ENCODE measurements at places on chromosomes 7 and 10. TPM values are rescaled to one million over a fixed set of nuclear protein-coding genes. Genes with fewer than 3 reads are reported as not detected.

The HOXA4 gene
- total RNA-seq: 0.31 TPM

GRCh38 chr7:107856806-107857540 is 34.0 kb upstream of the DLD start:
- H3K4me1 ChIP-seq: peaks cover 33% of the 10 kb centered on the region
- no peaks in the 10 kb centered on the region for H3K27me3 ChIP-seq
- peak overlapping the region; percentile 69 for H3K4me3 ChIP-seq
- peak overlapping the region; percentile 93 for H3K27ac ChIP-seq
- H3K36me3 ChIP-seq: no peaks in the 10 kb centered on the region

GRCh38 chr10:58044072-58044471 is 223.6 kb downstream of the IPMK start:
- no peaks in the 10 kb centered on the region for H3K36me3 ChIP-seq
- no peak for DNase-seq
- no peak overlapping the region for H3K27ac ChIP-seq
- no peak overlapping the region for H3K4me3 ChIP-seq
- peaks cover 2% of the 10 kb centered on the region for H3K27me3 ChIP-seq
- no peaks in the 10 kb centered on the region for H3K4me1 ChIP-seq

DNA sequence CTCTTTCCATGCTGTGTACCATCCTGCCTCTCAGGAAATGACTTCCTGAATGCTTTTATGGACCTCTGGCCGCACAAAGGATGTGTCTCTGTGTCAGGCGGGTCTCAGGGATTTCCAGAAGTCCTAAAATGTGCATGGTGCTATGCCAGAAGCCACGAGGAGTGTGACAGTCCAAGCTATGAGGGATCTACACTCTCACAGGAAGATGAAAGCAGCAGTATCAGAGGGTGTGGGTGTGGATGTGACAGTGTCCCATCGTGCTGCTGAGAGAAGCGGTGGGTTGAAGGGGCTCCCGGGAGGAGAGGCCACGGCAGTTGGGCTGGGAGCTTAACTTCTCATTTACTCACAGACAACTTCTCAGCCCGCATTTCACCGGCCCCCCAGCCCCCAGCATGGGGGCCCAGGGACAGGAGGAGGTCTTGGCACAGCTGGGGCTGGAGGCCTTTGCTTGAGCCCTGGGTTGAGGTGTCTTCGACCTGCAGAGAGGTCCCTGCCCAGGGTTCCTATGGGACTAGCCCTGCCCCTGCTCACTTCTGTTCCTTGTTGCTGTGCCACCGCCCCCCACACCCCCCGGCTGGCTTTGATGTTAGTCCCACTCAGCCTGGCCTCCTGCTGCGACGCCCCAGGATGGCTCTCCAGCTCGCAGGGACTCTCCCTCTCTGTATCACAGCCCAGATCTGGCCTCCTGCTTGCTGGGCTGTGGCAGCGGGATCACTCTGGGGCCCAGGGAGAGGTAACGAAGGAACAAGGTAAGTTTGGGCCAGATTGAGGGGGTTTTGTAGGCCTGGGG is 30.8 kb upstream of the EMX2 start:
- H3K27me3 ChIP-seq: peaks cover 13% of the 10 kb centered on the region
- no peaks in the 10 kb centered on the region for H3K4me1 ChIP-seq
- H3K27ac ChIP-seq: no peak overlapping the region
- DNase-seq: no peak

The TMEM178B gene
- not detected for total RNA-seq

The FAM53B gene
- total RNA-seq: 22.2 TPM
